Subcutaneous adipose tissue (tissue), 4 donors: ENCODE measurements at places on chromosomes 11 and 22. TPM values are rescaled to one million over a fixed set of nuclear protein-coding genes. Genes with fewer than 3 reads are reported as not detected.

TYR gene
- not detected for total RNA-seq

MLC1 gene
- total RNA-seq: not detected

SSTR3 gene
- total RNA-seq: not detected

TP53I11 gene
- total RNA-seq: 24.7 TPM

DERL3 gene
- 0.22 TPM for total RNA-seq

SMC1B gene
- not detected for total RNA-seq

OR2AG2 gene
- not detected for total RNA-seq

SLC22A9 gene
- total RNA-seq: not detected

TREH gene
- not detected for total RNA-seq

KCNJ1 gene
- not detected for total RNA-seq

SYCE3 gene
- not detected for total RNA-seq

TMEM218 gene
- total RNA-seq: 31.3 TPM

KDM4D gene
- total RNA-seq: 0.75 TPM

CHEK1 gene
- 2.3 TPM for total RNA-seq

SHANK3 gene
- total RNA-seq: 5.1 TPM

SCGB1A1 gene
- total RNA-seq: not detected

APOA4 gene
- not detected for total RNA-seq

FOLR3 gene
- not detected for total RNA-seq

CCDC87 gene
- 0.17 TPM for total RNA-seq

DMC1 gene
- 5.1 TPM for total RNA-seq

DBX1 gene
- not detected for total RNA-seq

TIMP3 gene
- 1,000 TPM for total RNA-seq

CCDC73 gene
- total RNA-seq: 0.17 TPM

ALDH3B2 gene
- total RNA-seq: not detected

LSP1 gene
- 112 TPM for total RNA-seq

APOBEC3B gene
- 1.3 TPM for total RNA-seq

CCDC34 gene
- 2.9 TPM for total RNA-seq

DGCR6 gene
- 6.6 TPM for total RNA-seq

PGA4 gene
- 42.8 TPM for total RNA-seq

NAT10 gene
- 17.7 TPM for total RNA-seq

OR10W1 gene
- not detected for total RNA-seq

CCDC81 gene
- total RNA-seq: not detected

BTG4 gene
- total RNA-seq: not detected

ATG13 gene
- 67.3 TPM for total RNA-seq
